ENCODE measurements at places on chromosomes 4 and X.

DNA sequence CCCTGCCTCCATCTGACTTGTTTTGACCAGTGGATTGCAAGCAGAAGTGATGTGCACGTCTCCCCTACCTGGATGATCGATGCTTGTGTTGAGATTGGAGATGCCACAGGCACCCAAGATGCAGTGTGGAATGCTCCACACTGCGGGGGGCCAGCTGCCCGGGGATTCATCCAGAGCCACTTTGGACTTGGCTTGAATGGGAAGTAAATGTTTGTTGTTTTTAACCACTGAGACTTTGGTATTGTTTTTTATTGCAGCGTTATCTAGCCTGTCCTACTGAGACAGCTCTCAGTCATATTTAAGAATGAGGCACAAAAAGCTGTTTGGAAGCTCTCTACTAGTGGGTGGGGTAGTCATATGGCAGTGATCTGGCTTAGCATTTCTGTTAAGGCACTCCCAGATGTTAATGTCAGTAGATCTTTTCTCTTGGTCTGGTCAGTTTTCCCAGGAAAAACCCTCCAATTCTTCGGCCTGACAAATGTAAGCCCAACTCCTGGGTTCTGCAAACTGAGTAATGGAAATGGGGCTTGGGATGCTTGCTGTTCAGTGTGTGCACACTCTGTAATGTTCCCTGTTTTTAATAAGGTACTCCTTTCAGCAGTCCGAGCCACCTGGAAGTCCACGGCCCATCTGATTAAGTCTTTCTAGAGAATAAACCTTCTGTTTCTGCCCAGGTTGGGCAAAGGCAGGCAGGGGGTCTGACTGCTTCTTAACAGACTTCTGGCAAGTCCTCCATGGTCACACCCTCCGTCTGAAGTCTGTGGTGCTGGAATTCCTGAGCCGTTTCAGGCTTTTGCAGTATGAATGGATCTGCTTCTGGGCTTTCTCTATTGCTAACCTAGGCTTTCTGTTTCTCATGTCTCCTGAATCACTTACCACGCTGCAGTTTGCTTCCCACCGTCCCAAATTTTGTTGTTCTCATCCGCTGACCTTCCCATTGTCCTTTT lies 74.8 kb downstream of the WWC2 start:
- no peak for DNase-seq

- no peak for DNase-seq
Measured at GRCh38 chr4:20420916-20421602, 169.4 kb downstream of the SLIT2 start.

GRCh38 chr4:39025552-39026085 lies 6.6 kb downstream of the TMEM156 start:
- DNase-seq, result no peak

DNA sequence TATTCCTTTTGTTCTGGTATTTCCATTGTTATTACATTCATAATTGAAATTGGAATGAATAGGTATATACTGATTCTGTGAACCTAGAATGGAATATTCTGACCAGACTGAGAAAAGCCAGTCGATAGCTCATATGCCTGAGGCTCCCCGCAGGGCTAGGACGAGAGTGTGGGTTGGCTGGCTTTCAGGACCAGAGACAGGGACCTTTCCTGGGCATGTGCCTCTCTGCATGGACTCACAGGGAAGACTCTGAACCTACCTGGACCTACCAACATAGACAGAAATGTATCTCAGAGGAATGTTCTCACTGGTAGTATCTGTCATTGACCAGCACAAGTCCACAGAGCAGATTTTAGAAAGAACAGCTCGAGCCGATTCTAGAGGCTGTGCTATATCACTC lies 214.6 kb downstream of the FRMPD4 start:
- DNase-seq, result no peak

DNA sequence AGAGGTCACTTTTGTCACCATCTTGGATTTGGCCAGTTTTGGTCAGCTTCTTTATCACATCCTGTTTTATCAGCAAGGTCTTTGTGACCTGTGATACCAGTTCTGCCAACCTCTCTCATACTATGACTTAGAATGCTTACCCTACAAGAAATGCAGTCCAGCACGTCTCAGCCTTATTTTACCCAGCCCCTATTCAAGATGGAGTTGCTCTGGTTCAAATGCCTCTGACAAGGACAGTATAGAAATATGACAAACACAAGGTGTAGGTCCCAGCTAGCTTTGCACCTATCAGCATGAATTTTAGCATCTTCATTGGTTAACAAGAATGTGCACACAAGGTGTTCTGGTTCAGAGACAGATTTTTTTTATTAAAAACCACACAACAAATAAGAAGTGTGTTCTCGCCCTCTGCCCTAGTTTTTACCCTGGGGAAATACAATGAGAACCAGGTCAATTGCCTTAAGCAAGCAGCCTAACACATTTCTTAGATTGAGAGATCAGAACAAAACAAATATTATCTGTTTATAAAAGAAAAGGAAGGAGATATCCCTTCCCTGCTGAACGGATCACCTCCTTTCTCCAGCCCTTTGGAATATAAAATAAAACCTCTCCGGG lies 962.3 kb upstream of the PRKX start:
- DNase-seq, result no peak

Data from HAP-1 (cell line).